ENCODE measurements at places on chromosomes 11 and 22.

GRCh38 chr22:33841281-33842005 is 78.8 kb downstream of the LARGE1 start:
- no peak for DNase-seq

DNA sequence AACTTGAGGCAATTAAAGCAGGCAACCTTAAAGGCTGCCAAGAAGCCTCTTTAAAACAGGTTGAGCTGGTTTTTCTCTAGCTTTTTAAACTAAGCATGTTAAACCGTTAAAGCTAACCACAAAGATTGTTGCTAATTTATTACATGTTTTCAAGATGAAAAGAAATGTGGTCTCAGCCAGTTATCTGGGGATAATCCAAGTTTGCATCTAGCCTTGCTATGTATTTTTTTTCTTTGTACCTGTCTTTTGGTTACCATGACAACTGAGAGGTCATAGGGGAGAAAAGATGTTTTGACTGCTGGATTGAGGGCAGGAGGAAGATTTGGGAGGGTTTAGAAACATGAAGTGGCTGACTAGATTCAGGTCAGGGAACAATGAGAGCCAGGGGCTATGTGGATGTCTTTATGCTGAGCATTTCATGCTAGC is 19.2 kb upstream of the PGM2L1 start:
- DNase-seq, result no peak

DNA sequence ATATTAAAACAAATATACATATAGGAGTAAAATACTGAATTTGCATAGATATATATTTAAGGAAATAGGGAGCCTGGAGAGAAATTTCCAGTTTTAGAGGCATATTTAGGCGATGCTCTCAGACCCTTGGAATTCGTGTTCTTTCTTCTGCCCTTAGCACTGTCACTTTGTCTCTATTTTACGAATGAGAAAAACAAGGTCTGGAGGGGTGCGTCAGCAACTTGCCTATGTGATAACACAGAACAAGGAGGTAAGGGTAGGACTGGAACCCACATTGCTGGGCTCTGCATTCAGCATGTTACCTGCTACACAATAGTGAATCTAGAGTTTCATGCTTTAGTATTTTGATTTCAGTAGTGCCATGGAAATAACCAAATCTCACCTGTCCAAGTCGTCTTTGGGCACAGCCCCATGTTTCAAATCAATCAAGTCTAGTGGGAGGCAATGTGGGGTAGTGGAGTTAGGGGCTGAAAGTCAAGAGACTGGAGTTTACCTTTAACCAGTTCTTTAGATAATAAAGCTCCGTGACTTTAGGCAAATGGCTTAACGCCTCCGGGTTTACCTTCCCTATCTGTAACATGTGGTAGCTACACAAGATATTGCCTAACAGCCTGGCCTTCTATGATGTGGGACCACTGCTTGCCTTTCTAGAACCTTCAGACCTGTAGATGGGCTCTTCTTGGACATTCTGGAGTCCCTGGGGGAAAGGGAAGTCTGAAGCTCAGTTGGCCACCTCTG is 44.8 kb upstream of the AMPD3 start:
- no peak for DNase-seq

DNA sequence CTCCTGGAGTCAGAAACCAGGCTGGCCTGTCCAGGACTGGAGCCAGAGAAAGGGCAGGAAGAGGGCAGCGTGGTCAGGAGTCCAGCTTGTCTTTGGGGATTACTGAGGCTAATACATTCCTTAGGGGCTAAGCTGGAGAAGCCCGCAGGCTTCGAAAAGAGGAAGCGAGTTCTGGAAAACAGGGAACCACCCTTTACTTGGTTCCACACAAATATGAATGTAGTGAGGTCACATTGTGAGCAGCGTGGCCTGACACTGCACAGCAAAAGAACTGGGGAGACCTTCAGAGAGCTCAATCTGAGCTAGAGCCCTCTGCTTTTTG is 132.3 kb downstream of the CEP164 start:
- DNase-seq, result no peak

- DNase-seq, result no peak
Observed at GRCh38 chr22:49603016-49603415, 224.7 kb downstream of the BRD1 start.

GRCh38 chr11:72030472-72031045 is 31.9 kb downstream of the IL18BP start:
- DNase-seq, result no peak

DNA sequence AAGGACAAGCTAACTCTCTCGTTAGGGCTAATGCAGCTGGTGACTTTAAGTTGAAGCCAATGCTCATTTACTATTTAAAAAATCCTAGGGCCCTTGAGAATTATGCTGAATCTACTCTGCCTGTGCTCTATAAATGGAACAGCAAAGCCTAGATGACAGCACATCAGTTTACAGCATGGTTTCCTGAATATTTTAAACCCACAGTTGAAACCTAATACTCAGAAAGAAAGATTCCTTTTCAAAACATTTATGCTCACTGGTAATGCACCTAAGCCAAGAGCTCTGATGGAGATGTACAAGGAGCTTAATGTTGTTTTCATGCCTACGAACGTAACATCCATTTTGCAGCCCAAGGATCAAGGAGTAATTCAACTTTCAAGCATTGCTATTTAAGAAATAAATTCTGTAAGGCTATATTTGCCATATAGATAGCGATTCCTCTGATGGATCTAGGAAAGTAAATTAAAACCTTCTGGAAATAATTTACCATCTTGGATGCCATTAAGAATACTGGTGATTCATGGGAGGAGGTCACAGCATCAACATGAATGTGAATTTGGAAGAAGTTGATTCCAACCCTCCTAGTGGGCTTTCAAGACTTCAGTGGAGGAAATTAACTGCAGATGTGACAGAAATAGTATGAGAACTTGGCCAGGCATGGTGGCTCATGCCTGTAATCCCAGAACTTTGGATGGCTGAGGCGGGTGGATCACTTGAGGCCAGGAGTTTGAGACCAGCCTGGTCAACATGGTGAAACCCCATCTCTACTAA is 14.5 kb downstream of the XNDC1N start:
- DNase-seq, result no peak

DNA sequence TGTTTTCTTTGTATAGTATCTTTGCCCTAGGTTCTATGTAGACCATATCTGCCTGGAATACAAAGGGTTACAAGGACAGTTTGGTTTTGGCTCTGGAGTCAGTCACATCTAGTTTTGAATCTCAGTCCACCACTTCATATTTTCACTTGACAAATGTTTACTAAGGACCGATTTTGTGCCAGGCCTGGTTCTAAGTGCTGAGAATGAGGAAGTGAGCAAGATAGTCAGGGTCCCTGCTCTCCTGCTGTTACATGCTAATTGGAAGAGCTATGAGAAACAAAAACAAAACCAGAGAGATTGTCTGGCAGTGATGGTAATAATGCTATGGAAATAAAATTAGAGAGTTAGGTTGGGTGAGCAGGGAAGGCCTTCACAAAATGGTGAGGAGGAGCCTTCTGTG is 66.1 kb upstream of the ARHGAP20 start:
- DNase-seq, result no peak

GRCh38 chr11:102912482-102912830 is 37.7 kb upstream of the MMP12 start:
- DNase-seq, result no peak

DNA sequence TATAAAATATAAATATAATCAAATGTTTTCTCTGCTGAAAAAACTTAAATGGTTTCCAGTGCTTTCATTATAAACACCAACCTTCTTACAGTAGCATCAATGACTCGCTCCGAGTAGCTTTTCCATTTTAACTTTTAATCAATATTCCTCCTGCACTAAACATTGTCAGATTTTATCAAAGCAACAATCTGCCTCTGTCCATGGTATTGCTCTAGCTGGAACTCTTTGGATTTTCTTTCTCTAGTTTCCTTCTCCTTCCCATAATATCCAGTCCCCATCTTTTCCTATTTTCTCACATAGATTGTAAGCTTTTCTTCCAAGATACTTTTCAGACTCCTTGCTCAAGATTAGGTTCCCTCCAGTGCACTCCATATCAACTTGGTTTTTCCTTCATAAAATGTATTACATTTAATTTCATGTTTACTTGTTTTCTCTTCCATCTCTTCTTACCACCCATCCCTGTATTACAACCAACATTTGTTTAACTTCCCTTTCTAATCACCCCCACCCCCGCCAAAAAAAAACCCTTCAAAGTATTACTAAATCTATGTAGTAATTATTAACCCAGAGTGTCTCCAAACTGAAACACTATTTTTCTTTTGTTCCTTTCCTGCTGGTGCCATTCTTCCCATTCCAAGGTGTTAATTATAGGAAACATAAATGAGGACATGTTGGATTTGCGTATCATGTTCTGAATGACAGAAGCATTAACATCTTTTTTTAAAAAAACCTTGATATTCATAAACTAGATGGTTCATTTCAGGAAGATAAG is 716.5 kb downstream of the NELL1 start:
- no peak for DNase-seq
